NCI-H524 (cell line): ENCODE measurements at places on chromosomes 12 and 14.
A peak's percentile ranks its signal among the peaks of the same experiment; 100 is the strongest.

DNA sequence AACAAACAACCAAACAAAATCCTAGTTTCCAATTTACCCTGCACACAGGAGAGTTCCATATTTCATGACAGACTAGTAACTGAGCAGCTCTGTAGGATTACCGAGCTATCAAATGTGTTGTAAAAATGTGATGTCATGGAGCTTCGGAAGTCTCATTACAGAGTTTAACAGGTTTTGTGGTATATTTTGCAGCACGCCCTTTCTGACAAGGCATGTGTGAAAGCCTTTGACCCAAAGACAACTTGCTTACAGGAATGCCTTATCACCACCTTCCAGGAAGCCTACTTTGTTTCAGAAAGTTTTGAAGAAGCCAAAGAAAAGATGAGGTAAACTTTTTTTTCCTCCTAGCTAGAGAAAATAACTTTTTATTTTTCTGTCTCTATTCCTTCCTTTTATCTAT lies 92.4 kb downstream of the TPH2 start:
- no peak for DNase-seq

DNA sequence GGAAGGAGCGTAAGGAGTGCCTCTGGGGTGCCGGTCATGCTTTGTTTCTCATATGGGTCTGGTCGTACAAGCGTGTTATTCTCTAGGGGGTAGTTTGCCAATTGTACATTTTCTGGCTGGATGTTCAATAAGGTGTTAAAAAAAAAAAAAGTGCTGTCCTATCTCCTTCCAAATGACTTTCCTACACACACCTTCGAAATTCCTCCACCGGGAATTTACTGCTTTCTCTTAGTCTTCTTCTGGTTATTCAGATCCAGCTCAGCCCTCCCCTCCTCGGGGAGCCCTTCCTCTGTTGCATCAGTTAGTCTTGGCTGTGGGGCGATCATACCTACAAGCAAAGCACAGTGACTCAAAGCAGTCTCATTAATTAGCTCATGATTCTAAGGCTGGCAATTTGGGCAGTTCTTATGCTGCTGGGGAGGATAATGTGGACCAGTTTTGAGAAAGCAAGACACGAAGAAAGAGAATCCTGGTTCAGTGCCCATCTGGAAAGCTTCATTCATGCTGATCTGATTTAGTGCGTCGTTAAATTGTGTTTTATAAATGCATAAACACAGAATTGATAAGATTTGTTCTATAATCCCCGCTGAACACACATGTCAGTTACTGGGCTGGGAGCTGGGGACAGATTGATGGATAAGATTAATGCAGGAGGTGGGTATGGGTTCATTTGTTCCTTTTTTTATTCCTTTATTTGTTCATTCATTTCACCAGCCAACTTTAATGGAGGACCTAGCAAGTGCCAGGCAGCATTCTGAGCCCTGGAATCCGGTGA lies 9.2 kb upstream of the CLMN start:
- no peak for DNase-seq

GRCh38 chr12:131845121-131845520 lies 16.9 kb downstream of the MMP17 start:
- DNase-seq, result no peak

DNA sequence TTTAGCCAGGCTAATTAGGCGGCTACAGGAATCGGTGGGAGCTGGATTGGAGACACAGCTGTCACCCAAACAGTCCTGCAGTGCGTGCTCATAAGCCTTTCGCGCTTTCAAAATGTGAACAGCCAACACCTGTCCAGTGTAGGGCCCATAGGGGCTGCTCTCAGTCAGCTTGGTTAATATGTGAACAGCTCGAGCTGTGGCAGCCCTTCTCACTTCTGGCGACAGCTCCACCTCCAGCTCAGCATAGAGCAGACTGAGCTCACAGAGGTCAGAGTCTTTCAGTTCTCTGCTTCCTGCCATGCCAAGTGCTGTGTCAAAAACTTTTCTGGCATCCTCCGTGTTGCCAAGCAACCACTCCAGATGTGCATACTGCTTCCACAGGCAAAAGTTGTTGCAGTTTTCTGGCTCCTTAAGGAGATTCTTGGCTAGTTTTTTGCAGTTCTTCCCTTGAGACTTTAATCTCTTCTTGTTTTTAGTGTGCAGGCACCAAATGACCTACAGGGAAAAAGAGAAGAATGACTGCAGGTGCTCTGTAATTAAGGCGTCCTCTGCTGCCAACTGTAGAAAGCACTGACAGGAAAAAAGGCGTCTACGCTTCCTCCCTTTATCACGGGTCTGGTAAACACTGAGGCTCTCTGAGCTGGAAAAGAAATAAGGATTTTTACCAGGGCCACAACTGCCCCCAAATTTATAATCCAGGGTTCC lies 32.5 kb downstream of the PSMC1 start:
- DNase-seq, result peak; percentile 96

DNA sequence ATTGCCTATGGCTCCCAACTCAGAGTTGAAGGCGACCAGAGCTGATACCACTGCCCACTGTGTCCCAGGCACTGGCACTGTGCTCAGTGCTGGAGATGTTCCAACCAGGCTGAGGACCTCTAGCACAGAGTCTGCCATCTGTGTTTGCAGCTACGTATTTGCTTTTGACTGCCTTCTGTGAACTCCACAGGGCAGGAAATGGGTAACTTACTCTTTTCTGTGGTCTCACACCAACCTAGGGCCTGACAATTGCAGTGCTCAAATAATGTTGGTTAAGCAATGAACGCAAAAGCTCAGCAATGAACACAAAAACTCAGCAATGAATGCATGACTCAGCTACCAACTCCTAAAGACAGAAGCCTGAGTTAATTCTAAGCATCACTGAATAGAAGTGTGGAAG lies 202.8 kb downstream of the NUAK1 start:
- peak; percentile 76 for DNase-seq

GRCh38 chr14:32043624-32044023 lies 33.5 kb upstream of the ARHGAP5 start:
- no peak for DNase-seq

GRCh38 chr14:101288436-101289229 lies 272.7 kb upstream of the DIO3 start:
- no peak for DNase-seq

- DNase-seq, result peak; percentile 83
Observed at GRCh38 chr14:57345106-57345505, 45.3 kb upstream of the NAA30 start.

- DNase-seq, result no peak
Observed at GRCh38 chr14:95290871-95291431, 28.8 kb downstream of the CLMN start.

- no peak for DNase-seq
Observed at GRCh38 chr12:111066744-111067437, 146.5 kb upstream of the MYL2 start.

- DNase-seq, result no peak
Observed at GRCh38 chr12:46354111-46354801, 18.3 kb downstream of the SLC38A2 start.

DNA sequence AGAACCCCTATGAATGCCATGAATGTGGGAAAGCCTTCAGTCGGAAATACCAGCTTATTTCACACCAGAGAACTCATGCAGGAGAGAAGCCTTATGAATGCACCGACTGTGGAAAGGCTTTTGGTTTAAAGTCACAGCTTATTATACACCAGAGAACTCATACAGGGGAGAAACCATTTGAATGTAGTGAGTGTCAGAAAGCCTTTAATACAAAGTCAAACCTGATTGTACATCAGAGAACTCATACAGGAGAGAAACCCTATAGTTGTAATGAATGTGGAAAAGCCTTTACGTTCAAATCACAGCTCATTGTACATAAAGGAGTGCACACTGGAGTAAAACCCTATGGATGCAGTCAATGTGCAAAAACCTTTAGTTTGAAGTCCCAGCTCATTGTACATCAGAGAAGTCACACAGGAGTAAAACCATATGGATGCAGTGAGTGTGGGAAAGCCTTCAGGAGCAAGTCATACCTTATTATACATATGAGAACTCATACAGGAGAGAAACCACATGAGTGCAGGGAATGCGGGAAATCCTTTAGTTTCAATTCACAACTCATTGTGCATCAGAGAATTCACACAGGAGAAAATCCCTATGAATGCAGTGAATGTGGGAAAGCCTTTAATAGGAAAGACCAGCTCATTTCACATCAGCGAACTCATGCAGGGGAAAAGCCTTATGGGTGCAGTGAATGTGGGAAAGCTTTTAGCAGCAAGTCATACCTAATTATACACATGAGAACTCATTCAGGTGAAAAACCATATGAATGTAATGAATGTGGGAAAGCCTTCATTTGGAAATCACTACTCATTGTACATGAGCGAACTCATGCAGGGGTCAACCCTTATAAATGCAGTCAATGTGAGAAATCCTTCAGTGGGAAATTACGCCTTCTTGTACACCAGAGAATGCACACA lies 22.3 kb downstream of the ZNF268 start:
- no peak for DNase-seq

DNA sequence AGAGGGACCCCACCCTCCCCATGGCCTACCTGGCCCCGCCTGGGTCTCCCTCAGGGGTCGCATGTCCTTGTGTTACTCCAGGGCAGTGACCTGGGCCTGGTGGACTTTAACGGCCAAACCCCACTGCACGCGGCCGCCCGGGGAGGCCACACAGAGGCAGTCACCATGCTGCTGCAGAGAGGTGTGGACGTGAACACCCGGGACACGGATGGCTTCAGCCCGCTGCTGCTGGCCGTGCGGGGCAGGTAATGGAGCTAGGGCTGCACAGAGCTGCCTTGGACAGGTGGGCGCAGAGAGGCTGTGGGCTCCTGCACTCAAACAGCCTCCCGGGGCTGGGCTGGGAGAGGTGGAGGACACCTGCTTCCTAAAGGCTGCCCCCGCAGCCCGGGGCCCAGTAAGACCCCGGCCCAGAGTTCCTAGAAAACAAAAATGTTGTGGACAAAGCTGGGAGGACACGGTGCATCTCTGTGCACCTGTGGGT lies 21.6 kb downstream of the ASPG start:
- no peak for DNase-seq

DNA sequence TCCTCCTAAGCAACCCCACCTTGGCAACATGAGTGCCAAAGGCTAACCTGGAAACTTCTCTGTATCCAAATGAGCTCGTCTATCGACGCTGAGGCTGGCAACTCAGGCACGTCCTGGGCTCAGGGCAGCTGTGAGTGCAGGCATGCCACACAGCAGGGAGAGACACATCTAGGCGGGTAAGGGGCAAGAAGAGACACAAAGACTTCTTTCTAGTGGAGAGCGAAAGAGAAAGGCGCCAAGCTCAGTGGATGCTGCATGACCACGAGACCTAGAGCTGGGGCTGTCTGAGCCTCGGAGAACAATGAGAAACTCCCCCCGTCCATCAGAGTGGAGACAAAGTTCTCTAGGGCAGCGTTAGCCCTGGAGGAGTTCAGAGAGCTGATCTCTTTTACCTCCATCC lies 170.4 kb downstream of the CALM1 start:
- DNase-seq, result no peak

GRCh38 chr14:85475113-85475512 lies 54.8 kb upstream of the FLRT2 start:
- no peak for DNase-seq

- no peak for DNase-seq
Observed at GRCh38 chr14:96497087-96497486, 5.1 kb upstream of the PAPOLA start.

DNA sequence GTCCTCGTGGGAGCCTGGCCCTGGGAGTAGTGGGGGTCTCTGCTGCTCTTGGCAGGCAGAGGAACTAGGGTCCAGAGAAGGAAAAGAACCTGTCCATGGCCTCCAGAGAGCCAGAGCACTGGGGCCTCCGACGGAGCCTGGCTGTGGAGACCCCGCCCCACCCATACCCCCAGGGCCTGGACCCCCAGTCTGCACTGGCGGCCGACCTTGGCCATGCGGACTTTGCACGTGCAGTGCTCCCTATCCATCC lies 1.1 kb downstream of the BEGAIN start:
- DNase-seq, result no peak

- DNase-seq, result no peak
Observed at GRCh38 chr14:50774542-50775267, 56.3 kb downstream of the NIN start.

GRCh38 chr12:32688786-32689185 lies 9.7 kb downstream of the DNM1L start:
- DNase-seq, result no peak

- DNase-seq, result no peak
Observed at GRCh38 chr14:96711559-96712267, 85.5 kb upstream of the VRK1 start.

GRCh38 chr14:30573226-30573814 lies 14.4 kb downstream of the G2E3 start:
- no peak for DNase-seq

DNA sequence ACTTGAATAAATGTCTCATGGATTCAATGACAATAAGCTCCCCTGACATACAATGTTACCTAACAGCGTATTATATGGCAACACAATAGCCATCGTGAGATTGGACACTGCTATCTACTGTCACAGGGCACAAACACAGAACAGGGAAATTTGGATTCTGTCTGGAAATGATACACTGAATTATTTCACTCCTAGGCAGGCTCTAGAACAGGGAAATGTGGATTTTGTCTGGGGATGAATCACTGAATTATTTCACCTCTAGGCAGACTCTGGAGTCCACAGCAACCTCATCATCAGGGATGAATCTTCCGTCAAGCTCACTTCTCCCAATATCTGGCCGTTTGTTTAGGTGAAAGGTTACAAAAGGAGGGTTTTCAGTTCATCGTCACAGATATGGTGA lies 288.8 kb downstream of the TMEM132D start:
- DNase-seq, result no peak

DNA sequence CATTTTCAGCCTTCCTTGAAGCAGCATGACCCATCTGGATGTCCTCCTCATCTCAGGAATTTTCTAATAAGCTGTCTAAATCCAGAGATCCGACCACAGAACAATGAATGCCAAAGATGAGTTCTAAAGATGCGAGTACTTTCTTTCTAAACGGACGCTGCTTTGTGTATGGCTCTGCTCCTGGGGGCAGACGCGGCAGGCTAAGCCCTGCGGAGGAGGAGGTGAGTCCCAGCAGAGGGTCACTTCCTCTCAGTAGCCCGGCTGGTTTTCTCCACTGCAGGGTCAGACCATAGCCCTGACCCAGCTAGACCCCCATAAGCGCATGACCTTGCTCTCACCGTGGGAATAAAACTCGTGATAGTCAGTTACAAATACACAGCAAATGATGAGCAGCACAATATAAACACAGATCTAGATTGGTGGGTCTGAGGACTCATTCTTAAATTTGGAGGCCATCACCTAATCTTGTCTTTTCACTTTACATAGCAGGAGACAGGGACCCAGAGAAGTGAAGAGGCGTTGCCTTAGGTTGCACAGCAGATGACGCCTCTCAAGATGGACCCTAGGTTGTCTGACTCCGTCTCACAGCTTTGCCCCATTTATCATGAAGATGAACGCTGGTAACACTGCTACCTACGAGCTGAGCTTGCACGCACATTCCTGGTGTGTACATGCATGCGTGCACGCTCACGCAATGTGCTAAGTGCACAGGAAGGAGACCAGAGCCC lies 16.6 kb downstream of the SSH1 start:
- DNase-seq, result peak; percentile 71

DNA sequence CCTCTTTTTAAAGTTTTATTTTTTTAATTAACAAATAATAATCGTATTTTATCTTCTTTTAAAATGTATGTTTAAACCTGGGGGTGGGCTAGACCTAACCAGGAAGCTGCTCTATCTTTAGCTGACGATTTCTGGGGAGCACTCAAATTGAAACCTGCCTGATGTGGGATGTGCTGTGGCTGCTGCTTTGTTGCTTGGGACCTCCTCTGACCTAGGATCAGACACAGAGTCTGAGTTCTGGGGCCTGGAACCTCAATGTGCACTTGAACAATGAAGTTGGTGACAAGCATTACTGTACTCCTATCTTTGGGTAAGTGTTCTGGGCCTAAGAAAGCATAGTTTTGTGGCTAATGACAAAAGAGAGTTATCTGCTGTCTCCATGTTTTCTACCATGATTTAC lies 386.7 kb downstream of the DAD1 start:
- DNase-seq, result no peak

- peak; percentile 65 for DNase-seq
Observed at GRCh38 chr14:70685474-70686197, 43.9 kb downstream of the TTC9 start.
